ENCODE measurements at places on chromosomes 2 and 18.

- no peak for DNase-seq
Observed at GRCh38 chr2:145692971-145693478, 1173.1 kb upstream of the ZEB2 start.

DNA sequence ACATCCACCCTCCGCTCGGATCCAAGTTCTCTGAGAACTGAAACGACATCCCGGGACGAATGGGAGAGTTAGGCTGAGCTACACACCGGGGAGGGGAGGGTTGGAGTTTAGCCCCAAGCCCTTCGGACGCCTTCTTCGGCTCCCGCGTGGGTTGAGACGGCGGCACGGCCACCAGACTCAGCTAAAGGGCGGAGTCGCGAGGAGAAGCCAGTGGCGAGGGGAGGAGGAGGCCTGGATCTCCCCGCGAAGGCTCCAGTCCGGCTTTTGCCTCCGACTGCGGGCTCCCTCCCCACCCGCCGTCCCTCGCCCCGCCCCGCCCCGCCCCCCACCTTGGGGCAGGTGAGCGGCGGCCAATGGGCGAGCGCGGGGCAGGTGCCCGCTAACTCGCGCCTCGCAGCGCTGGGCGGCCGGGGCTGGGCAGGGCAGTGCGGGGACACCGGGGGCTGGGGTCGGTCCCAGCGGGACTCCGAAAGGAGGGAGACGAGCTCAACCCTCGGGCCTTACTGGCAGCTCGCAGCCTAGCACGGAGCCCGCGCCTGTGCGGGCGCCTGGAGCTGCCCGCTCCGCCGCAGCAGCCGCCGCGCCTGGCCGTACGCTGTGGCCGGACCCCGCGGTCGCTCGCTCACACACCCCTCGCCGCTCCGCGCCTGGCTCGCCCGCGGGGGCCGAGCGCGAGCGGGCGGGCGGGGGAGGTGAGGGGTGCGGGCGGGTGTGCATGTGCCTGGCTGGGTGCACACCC is at the start of gene EMX1:
EMX1 (plus strand) TSS at position 382 of the 739 bp plus-strand sequence; CDS start at position 716, 334 bp downstream.
- DNase-seq: peak; percentile 21

DNA sequence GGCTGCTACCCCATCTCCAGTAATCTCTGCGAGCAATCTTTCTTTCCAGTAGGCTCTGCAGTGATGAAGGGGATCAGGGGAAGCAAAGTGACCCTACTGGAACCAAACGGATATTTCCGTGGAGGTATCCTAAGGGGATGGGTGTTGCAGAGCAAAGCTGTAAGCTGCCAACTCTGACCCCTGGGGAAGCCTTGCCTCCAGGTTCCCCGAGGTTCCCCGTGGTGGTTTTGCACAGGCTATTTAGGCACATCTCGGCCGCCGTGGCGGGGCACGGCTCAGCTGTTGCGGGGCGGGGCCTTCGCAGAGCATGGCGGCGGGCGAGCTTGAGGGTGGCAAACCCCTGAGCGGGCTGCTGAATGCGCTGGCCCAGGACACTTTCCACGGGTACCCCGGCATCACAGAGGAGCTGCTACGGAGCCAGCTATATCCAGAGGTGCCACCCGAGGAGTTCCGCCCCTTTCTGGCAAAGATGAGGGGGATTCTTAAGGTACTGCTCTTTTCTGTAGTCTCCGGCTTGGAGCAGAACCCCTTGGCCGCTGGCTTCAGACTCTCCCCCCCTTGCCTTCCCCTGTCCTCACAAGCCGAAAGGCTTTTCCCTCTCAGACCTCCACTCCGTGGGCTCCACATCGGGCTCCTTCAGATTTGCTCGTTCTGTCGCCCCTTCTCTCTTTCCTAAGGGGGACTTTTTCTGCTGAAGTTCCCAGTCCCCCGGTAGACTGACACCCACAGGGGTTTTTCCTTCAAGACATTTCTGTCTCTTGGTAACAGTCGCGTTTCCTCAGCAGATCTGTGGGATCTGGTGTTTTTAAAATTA is at the start of gene COMMD1:
COMMD1 (plus strand) TSS at position 303 of the 814 bp plus-strand sequence; CDS start at position 308, 5 bp downstream.
- DNase-seq: peak; percentile 74

DNA sequence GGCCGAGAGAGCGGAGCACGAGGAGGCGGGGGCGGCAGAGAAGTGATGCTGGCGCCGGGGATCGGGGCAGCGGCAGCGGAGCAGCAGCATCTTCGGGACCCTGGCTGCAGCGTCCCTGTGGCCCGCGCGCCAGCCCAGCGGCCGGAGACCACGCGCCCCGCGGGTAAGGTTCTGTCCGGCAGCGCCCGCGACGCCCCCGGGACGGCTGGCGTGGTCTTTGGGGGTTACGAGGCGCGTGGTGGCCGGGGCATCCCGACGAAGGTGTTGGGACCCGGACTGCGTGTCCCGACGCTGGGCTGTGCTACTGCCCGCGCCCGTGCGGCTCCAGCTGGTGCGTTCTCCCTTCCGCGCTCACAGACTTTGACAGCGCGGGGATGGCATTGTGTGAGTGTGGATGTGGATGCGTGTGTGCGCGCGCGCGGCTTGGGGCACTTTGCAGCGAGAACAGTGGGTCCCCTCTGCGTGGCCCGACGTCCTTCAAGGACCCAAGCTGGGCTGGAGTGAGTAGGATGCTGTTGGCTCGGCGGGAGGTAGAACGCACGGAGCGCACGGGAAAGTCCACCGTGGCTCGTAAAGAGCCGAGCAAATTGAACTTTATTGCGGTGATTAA is 405.0 kb downstream of the XIRP2 start:
- no peak for DNase-seq

GRCh38 chr18:24189664-24190346 is 50.9 kb downstream of the CABYR start:
- no peak for DNase-seq

DNA sequence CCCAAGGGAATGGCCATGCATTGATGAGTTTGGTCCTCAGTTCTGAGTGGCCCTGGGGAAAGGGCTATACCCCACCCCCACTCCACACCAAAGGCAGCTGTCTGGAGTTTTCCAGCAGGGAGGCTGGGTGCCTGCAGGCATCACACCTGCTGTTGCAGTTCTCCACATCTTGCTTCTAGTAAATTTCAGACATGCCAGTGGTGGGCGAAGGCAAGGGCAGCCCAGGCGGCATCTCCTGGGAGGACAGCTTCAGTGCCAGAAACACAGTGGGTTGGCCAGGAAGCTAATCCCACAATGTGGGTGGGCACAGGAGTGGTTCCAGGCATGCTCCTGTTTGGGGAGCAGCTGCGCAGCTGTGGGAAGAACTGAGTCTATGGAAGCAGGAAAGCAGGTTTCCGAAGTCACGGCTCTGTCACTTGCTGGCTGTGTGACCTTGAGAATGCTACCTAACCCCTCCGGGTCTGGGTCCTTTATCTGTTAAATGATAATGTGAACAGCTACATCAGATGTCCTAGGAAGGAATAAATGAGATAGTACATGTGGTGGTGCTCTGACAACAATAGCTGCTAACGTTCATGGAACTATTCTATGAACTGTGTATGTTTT is 84.6 kb upstream of the SPTBN1 start:
- no peak for DNase-seq

- no peak for DNase-seq
Observed at GRCh38 chr2:171807831-171808393, 86.1 kb downstream of the SLC25A12 start.

DNA sequence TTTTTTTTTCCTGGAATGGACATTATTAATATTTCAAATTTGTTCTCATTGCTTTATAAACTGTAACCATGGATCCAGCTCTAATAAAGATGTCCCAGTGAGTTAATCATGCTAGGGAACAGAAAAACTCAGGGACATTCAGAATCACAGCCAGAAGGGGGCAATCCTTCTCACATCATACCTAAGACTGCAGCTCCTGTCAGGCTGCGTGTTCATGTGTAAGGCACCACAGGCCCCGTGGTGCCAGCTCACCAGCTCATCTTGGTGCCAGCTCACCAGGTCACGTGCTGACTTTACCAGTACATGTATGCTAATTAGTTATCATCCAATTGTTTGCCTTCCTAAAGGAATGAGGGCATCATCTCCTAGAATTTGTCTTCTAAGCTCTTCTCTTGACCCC is 84.7 kb upstream of the NEDD4L start:
- no peak for DNase-seq

DNA sequence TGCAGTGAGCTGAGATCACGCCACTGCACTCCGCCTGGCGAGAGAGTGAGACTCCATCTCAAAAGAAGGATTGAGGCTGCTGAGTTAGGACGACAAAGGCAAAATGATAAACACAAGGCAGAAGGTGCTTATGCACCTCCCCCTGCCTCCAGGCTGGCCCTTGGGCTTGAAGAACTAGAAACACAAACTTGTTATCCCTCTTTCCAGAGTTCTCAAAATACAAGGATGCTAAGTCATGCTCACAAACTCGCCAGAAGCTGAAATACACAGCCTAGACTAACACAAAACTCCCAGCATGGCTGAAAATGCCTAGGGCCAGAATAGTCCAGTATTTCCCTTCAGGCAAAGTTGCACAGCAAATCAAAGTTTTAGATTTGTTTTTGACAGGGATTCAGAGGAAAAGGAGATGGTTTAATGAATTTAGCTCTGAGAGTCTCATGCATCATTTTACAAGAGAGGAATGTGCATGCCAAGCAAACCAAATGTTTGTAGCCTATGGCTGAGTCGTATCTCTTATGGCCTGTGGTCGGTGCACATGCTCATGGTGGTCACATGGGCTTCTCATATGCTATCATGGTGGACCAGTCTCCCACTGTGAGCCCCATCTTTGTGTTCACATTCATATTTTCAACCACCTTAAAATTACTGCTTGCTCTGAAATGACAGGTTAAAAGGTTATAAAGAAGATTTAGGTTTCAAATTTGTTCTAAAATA is 16.2 kb upstream of the MREG start:
- DNase-seq: no peak

GRCh38 chr2:203191961-203192360 is 46.9 kb upstream of the CYP20A1 start:
- DNase-seq: no peak

DNA sequence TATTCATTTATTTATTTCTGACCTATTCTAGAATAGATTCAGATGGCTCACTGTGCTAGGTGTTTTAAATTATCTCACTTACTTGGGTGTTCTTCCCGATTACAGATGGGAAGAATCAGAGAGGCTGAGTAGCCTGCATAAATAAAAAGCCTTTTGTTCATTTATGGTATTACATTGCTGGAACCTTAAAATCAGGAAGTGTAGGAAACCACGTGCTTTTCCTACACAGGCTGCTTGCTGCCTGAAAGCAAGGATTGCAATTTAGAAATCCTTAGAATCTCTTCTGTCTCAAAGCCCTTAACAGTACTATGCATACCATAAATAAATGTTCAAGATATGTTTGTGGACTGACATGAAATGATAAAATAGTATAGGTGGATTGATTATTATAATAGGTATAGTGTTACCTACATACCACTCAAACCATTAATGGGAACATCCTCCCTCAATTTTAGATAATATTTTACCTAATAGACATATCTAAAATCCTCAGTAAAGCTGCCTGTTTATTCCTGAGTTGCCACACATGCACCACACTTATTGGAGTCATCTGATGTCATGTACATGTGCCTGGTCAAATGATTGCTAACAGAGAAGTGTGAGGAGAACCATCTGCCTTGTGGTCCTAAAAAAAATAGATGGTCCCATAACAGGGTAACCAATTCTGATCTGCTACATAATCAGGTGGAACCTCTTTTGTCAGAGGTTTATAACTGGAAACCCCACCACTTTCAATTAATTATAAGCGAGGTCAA is 73.5 kb upstream of the C2orf15 start:
- DNase-seq: no peak

GRCh38 chr2:120369250-120369649 is 23.3 kb downstream of the INHBB start:
- DNase-seq: no peak

GRCh38 chr2:54387059-54387991 is 68.8 kb upstream of the SPTBN1 start:
- DNase-seq: no peak

DNA sequence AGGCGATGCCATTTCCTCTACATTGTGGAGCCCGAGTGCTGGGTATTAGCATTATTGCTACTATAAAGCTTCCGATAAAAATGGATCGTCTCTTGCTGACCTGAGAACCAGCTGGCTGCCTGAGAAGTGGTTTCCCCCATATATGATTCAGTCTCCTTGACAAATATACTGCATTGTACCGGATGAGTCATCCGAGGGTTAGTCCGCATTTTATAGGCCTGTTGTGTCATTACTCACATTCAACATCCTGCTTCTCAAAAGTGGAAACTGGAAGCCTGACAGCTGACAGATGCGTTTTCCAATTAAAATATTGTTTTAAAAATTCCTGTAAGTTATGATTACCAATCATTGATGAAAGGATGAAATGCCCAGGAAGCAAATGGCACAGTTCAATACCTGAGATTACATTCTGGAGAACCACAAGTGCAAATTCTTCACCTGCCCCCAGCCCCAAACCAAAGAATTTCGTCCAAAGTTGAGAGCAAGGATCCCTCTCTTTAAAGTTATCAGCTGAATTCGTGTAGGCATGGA is 65.7 kb downstream of the SPRED2 start:
- DNase-seq: no peak

- DNase-seq: no peak
Observed at GRCh38 chr18:28183418-28184078, 6.6 kb upstream of the CDH2 start.

GRCh38 chr2:162073888-162074631 is at the start of gene DPP4:
TSS of gene DPP4 (minus strand) at chr2:162074215. CDS start at chr2:162073981, 234 bp downstream.
- no peak for DNase-seq

GRCh38 chr18:9737006-9737405 is 28.9 kb downstream of the RAB31 start:
- no peak for DNase-seq
